ENCODE measurements at places on chromosomes 16 and 17.

- no peak overlapping the region for H3K4me3 ChIP-seq
- H3K4me1 ChIP-seq = peaks cover 71% of the 10 kb centered on the region
- no peaks in the 10 kb centered on the region for H3K27me3 ChIP-seq
These were observed 1.1 kb upstream of the AMDHD2 start for GRCh38 chr16:2518823-2519710.

DNA sequence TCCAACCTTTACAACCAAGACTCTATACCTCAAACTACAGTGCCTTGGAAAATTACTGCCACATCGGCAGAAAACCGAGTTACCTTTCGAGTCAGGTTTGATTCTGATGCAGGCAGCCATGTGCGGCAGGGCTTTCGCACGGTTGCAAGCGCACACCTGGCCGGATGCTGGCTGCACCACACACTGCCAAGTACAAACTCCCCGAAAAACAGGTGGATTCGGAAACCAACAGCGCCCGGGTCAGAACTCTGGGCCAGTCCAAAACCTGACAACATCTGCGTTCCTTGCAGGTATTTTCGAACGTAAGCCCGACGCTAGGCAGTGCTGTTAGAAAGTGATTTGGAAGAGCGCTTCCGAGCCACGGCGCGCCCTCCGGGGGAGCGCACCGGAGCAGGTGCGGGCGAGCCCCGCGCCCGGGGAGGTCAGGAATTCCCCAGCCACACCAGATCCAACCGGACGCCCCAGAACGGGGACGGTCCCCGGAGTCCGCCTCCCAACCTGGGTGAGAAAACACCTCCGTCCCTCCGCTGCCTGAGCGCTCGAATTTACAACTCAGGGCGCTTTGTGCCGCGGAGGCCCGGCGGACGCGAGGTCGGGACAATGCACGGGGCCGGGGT lies 1.2 kb downstream of the USP7 start:
- H3K27ac ChIP-seq = peak overlapping the region; percentile 81
- peak; percentile 84 for DNase-seq
- peak overlapping the region; percentile 68 for H3K4me3 ChIP-seq
- no peaks in the 10 kb centered on the region for H3K36me3 ChIP-seq

DNA sequence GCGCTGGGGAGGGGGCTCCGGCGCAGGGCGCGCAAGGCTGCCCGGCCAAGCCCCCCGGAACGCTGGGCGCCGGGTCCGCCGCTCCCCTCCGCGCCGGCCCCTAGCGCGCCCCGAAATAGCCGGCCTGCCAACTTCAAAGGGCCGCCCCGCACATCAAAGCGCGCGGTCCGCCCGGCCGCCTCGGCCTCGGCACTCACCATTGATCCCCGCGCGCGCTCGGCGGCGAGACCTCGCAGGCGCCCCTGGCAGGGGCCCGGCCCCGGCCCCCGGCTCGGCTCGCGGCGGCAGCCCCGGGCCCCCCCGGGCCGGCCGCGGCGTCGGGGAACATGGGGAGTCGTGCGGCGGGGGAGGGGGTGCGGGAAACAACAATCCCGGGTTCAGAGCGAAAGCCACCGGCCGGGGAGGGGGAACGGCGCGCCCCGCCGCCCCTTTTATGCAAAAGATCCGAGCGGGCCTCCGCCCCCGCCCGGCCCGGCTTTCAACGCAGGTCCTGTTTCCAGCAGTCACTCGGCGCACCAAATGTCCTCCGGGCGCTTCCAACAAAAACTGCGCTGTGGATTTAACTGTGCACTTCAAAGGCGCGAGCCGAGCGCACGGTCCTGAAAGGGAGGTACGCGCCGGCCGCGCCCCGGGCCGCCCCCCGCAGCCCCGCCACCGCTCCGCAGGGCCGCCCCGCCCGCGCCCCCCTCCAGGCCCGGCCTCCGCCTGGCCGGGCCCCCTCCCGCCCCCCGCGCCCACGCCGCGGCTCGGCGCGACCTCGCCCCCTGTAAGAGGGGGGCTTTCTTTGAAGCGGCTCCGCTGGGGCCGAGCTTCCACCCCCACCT lies 608 bp downstream of the AXIN2 start:
- peak overlapping the region; percentile 80 for H3K27ac ChIP-seq
- H3K4me3 ChIP-seq = peak overlapping the region; percentile 66
- peak; percentile 66 for DNase-seq
- H3K27me3 ChIP-seq = no peaks in the 10 kb centered on the region
- H3K36me3 ChIP-seq = no peaks in the 10 kb centered on the region

- DNase-seq = no peak
- no peak overlapping the region for H3K27ac ChIP-seq
- H3K36me3 ChIP-seq = no peaks in the 10 kb centered on the region
- H3K4me1 ChIP-seq = no peaks in the 10 kb centered on the region
These were observed 20.1 kb upstream of the IRF8 start for GRCh38 chr16:85878875-85879274.

DNA sequence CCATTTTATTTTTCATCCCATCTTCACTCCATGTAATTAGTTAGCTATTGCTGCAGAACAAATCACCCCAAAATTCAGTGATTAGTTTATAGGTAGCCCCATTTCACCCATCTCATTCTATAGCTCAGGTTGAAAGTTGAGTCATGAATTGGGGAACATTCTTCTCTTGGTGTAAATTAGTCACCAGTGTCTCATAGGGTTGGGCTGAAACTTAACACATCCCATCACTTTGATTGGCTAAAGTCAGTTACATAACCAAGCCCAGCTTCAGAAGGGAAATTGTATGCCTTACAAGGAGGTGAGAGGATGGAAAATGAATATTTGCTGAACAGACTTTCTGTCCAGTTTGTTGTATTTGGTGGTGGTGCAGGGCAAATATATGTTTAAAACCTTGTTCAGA lies 477.5 kb downstream of the WWOX start:
- no peaks in the 10 kb centered on the region for H3K4me1 ChIP-seq
- H3K36me3 ChIP-seq = no peaks in the 10 kb centered on the region
- H3K27me3 ChIP-seq = no peaks in the 10 kb centered on the region
- no peak overlapping the region for H3K27ac ChIP-seq
- no peak for DNase-seq
